ENCODE measurements at places on chromosomes 2 and 18.

DNA sequence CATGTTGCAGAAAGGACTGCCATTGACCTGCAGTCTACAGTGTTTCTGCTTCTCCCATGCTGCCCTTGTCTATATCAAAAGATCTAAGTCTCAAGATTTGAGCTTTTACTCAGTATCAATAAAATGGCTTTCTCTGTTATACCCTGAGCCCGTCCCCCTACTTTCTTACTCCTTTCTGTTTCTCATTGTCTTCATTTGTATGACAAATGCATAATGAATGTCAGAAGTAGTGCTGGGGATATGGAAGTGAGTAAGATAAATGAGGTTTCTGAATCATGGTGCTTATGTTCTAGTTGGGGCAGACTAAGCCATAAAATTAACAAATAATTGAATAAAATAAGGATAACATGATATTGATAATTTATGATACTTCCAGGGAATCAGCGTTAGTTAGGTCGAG is 128.6 kb downstream of the PARD3B start:
- DNase-seq = peak; percentile 38

DNA sequence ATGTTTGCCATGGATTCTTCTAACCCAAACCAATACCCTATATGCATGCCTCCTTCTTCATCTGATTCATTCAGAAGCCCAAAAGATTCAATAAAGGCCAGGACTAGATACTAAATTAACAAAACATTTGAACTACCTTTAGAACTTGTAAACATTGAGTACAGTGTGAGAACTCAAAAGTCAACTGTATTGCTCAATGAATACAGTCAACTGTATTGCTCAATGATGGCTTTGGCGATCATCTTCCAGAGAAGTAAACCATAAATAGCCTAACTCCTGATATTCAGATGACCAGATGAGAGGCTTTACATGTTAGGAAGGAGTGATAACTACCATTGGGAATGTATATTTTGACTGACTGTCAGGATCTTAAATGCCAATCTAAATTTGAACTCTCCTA is 206.5 kb upstream of the ITGA4 start:
- DNase-seq = no peak

DNA sequence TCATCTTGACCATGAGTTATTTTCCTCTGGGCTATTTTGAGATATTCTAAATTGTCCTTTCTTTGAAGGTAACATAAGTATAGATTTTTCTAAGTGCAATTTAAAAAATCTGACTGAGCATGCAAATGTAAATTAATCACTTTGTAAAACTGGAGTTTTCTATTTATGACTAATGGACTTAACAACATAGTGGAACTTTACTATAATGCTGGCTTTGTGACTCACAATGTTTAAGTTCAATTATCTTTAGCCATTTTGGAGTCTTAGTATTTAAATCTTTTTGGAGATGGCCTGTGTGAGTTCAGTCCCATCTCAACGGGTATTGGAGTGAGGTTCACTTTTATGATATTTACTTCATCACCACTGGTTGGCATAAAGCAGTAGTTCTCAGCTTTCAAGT is 35.2 kb upstream of the NOSTRIN start:
- no peak for DNase-seq

DNA sequence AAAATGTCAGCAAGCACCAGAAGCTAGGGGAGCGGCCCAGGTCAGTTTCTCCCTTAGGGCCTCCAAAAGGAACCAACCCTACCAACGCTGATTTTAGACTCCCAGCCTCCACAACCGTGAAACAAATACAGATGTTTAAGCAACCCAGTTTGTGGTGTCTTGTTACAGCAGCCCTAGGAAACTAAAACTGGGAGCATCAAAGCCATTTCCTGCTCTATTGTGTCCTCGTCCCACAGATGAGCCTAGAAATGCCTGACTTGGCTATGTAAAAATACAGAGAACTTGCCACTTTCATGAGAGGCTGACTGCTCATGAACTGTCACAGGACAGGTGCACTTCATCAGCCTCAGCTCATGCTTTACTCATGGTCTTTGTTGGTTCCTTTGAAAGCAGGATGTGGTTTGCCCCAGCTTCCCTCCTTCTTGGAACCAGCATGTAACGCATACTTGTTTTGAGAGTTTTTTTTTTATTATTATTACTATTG is 97.6 kb upstream of the SLC39A10 start:
- peak; percentile 97 for DNase-seq

DNA sequence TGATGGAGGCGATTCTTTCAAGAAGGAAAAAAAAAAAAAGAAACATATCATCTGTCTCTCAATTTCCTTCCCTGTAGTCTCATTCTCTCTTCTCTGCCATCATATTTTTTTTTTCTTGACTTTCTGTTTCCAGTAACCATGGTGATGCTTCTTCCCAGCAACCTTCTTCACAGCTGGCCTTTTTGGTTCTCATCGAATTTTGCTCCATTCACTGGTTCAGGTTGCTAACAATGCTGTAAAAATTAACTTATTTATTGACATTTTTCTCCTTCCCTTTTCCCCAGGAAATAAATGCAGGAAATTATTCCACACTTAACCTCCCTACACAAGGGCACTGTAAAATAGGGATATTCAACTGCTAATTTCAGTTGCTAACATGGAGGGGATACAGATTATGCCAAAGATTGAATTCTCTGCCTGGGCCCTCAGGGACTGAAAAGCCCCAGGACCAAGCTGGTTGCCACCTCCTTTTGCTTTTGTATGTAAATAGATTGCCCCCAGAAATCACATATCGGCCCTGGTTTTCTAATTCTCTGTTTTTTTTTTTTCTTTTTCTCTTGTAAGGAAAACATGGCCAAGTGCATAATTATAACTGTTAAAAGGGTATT is 154.7 kb downstream of the MAP2 start:
- no peak for DNase-seq

GRCh38 chr2:156915332-156915731 is 342.2 kb upstream of the GALNT5 start:
- no peak for DNase-seq

DNA sequence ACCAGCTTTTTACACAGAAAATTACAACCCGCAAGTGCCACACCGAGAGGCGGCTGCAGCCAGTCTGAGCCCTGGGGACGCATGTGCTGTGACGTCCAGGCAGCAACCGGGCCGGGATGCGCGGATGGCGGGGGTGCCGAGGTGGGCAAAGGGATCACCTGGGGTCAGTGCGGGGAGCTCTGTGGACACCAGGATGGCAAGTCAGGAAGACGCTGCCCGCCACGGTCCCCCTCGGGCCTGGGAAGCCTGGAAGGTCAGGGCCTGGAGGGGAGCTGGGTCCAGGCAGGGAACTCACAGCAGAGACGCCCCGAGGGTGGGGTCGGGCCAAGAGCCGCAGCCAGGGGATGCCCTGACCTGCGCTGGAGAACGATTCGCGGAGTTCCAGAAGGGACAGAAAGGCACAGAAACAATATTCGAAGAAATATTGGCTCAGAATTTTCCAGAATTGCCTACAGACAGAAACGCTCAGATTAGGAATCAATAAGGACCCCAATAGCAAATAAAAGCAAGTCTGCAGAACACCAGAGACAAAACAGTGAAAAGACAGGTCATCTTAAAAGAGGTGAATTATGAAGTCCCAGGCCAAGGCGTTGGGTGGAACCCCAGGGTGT is 11.7 kb upstream of the KIF1A start:
- DNase-seq = no peak

DNA sequence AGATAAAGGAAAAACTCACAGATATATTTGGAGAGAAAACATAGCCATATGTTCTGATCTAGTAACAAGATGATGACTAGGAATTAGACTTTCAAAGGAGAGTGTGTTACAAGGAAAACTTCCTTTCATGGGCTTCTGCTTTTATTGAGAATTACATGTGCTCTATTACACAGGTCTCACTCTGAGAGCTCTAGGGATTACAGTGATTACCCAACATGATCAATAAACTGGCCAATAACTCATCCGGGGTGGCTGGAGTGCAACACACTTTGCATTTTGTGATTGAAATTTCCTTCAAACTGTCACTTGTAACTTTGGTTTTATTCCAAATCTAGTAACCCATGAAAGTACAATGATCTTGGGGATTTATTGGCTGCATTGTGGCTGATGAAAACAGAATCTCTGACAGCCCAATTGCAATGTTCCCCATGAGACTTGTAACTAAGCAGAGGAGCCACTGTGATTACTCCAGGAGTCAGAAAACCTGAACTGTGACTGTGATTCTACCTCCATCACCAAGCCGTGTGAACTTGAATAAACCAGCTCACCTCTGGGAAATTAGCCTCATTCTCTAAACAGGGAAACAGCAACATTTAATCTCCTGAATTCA is 40.2 kb upstream of the LRRC30 start:
- no peak for DNase-seq

DNA sequence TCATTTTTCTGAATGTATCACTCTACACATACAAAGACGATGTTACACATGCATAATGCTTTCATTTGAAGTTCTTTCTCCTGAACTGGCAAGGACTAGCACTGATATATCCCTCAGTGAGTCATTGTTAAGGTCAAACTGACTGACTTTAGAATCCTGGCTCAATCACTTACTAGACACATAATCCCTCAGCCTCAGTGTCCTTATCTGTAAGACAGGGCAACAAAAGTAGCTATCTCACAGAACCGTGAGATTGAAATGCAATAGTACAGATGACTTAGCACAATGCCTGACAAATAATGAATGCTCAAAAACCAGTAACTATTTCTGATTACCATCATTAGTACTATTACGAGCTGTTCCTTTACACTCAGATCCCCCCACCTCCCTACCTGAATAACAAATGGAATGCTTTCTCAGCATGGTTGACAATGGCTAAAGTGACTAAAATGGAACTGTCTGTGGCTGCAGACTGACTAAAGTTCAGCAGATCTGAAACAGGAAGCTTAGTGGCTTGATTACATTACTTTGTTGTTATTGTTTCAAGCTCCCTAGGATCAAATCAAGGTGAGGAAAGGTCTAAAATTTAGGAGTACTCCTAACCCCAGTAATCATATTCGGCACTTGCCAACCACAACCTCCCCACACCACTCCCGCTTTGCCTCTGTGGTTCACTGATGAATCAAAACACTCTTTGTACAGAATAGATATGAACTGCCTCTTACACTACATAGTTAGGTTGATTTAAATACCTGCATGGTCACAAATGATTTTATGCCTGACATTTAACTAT is 35.8 kb upstream of the CACNB4 start:
- peak; percentile 2 for DNase-seq

DNA sequence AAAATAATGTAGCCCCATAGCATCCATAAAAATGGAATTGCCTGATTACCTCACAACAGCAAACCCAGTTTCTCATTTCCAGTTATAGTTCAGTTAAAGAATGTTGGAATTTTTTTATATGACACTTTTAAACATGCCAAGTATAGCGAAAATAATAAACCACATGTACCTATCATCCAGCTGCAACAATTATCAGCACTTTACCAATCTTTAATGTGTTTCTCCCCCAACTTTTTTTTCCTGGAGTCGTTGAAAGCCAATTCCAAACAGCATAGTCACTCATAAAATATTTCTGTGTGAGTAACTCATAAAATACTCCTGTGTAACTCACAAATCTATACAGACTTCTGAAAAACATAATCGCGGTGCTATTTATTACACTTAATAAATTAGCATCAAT is 38.1 kb downstream of the SMAD4 start:
- no peak for DNase-seq

DNA sequence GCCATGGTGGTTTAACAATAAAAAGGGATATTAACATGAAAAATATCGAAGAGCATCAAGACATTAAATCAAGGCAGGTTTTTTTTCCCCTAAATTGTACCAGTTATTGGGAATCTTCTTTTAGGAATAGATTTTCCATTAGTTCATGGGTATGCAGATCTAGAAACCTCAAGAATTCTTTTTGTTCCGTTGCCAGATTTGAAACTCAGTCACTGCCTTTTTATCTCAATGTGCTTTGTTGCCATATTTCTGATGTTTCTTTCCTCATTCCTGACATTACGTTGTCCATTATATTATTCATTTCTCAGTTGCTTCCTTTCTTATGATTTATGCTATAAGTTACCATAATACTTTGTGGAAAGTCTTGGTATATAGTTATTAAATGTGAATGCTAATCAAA is 162.2 kb downstream of the CD226 start:
- DNase-seq = no peak

DNA sequence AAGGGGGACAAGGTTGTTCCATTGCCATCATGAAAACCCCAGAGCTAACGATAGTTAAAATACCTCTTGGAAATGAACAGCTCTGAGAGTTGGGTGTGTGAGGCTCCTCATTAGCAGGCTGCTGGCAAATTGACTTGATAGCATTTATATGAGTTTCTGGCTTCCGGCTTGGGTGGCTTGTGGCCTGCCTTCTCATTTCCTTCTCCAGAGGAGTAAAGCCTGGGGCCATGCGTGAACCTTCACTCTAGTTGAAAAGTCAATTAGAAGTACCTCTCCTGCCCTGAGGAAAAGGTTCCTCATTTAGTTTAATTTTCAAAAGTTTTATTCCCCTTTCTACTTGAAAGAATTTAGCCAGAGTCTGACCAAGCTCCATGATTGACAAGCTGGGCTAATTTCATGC is 67.1 kb downstream of the MGAT5 start:
- peak; percentile 22 for DNase-seq

GRCh38 chr2:98013407-98014042 is 17.8 kb upstream of the TMEM131 start:
- peak; percentile 61 for DNase-seq

DNA sequence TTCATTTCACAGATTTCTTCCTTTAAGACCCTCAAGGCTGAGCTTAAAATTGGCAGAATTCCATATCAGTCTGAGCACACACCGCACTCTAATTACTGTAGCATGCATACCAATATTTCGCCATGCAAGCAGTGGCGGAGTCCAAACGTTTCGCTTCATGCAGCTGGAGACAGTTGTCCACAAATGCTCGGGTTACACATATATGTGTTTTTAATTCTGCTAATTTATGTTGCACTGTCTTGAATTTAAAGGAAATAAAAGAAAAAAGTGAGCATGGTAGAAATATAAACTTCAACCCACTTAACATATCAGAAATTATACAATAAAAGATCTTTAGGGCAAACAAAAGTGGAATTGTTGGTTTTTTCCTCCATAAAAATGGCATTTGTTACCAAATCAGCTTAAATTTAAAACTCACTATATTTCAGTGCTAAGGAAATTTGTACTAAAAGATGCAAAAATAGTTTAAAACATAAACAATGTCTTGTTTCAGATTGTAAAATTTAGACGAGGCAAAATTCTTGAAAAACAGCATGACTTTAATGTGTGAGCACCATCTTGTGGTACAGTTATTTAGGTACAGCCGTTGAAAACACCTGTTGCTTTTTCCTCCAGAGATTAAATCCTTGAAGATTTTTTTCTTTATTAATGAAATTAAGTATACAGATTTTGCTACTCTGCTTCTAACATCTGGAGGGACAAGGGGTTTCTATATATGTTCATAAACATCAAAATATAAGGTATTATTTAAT is 24.1 kb upstream of the KANSL1L start:
- peak; percentile 49 for DNase-seq

- DNase-seq = peak; percentile 63
Measured at GRCh38 chr2:109089602-109090300, 39.3 kb upstream of the SH3RF3 start.

GRCh38 chr2:213145715-213146242 is 5.6 kb downstream of the IKZF2 start:
- DNase-seq = no peak

- DNase-seq = no peak
Measured at GRCh38 chr2:1891971-1892486, 147.7 kb upstream of the PXDN start.
